Fibroblast of villous mesenchyme (primary cell): ENCODE measurements at places on chromosomes 6 and 20.

DNA sequence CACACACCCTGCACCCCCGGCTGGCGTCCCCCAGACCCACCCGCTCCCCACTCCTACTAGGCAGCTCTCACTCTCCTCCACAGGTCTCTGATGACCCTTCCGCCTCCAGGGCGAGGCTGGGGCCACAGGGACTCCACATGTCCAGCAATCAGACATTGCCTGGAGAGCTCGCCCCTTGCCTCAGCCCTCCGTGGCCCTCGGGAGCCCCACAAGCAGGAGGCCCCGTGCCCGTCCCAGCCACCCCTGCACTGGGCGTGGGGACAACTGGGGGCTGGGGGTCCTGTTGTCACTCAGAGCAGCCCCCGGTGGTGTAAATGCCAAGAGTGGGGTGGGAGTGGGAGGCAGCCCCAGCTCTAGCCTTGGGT lies 1.5 kb downstream of the COL20A1 start:
- no peak for DNase-seq

GRCh38 chr6:169223006-169223405 lies 30.6 kb downstream of the THBS2 start:
- DNase-seq = no peak

DNA sequence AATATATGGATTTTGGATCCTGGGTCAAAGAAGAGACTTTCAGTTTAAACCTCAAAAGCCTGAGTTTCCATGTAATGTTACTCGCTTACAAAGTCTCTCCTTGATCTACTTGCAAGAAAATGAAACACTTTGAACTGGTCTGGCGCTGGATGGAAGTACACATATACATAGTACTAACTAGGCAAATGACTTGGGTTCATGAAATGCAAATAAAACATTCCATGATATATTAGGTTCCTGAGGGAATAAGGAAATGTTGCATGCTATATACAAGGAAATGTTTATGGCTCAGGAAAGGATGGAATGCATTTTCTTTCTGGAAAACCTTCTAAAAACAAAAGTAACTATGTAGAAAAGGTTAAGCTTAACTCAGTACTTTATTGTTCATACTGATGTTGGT lies 11.4 kb upstream of the TXLNB start:
- no peak for DNase-seq

GRCh38 chr6:94548201-94548600 lies 1029.1 kb upstream of the MANEA start:
- no peak for DNase-seq

- no peak for DNase-seq
Observed at GRCh38 chr20:44231193-44231592, 15.9 kb upstream of the GDAP1L1 start.

- DNase-seq = no peak
Observed at GRCh38 chr6:25449774-25450173, 170.6 kb downstream of the CARMIL1 start.

DNA sequence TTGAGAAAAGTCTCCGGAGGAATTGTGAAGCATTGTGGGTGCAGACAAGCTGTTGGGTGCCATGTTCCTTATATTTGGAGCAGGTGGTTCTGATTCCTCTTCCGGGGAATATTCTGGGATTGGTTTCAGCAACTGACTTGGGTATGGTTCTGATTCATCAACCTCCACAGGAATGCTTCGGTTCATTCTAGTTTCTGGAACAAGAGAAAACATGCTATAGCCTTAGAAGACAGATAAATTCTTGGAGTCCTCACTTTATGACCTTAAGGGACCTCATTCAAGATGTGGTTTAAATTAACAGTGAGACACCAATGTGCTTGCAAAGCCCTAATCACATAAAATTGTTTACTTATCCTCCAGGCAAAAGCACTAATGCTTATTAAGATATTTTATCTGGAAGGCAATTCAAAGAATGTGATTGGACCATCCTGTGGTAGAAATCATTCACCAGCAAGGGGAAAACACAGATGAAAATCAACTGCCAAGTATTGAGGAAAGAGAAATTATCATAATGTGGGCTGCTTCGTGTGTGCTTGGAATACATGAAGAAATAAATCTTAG lies 13.7 kb downstream of the TRAF3IP2 start:
- DNase-seq = peak; percentile 79
